Stimulated activated CD4-positive, alpha-beta T cell treated with anti-CD3 and anti-CD28 coated beads, Interleukin-15, amount 100 ng/mL, for 48 hours (primary cell): ENCODE measurements at places on chromosomes 12 and 14.

GRCh38 chr14:92951912-92952471, 29.0 kb downstream of the CHGA start:
- peak; percentile 71 for DNase-seq

DNA sequence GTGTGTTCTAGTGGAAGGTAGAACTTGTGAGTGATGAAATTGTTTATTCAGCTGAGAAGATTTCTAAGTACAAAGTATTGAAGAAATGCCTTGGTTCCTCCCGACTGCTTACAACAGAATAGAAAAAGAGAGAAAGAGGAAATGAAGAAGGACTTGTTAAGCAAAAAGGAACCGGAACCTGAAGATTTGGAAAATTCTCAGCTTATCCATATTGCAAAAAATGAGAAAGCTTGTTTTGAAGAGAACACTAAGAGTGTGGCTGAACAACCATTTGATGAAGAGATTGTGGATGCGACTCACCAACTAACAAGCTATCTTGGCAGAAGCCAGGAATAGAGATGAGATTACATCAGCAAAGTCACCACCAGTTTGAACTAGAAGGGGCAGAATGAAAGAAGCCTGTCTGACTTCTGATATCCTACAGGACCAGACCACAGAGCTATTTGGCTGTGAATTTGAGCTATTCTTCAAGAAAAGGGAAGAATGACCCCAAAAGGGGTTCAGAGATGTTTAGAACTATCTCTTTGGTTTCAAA, 15.1 kb downstream of the NDUFA9 start:
- DNase-seq, result no peak

- no peak for DNase-seq
Observed at GRCh38 chr12:23640754-23641153, 308.7 kb downstream of the SOX5 start.

DNA sequence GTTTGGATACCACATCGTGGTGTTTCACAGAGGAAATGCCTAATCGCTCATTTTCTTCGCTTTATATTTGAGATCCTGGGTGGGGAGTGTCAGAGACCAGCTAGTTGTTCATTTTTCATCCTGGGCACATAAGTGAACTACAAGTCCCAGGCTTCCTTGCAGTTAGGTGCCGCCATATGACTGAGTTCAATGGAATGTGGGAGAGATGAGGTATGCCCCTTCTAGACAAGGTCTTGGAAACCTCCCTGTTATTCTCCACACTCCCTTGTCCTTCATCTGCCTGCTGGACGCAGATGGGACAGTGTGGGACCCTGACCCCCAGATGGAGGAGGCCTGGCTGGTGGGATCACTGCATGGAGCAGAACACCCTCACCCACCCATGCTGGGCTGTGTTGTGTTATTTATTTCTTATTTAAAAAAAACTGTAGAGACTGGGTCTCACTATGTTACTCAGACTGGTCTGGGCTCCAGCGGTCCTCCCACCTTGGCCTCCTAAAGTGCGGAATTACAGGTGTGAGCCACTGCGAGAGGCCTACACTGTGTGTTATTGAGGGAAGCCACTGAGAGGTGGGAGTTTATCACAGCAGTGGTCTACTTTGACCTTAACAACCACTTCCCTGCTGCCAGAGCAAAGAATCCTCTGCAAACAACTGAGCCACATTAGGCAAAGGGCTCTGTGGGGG, 42.9 kb upstream of the VRK1 start:
- no peak for DNase-seq

GRCh38 chr12:75553398-75553797, 42.0 kb upstream of the KRR1 start:
- no peak for DNase-seq

DNA sequence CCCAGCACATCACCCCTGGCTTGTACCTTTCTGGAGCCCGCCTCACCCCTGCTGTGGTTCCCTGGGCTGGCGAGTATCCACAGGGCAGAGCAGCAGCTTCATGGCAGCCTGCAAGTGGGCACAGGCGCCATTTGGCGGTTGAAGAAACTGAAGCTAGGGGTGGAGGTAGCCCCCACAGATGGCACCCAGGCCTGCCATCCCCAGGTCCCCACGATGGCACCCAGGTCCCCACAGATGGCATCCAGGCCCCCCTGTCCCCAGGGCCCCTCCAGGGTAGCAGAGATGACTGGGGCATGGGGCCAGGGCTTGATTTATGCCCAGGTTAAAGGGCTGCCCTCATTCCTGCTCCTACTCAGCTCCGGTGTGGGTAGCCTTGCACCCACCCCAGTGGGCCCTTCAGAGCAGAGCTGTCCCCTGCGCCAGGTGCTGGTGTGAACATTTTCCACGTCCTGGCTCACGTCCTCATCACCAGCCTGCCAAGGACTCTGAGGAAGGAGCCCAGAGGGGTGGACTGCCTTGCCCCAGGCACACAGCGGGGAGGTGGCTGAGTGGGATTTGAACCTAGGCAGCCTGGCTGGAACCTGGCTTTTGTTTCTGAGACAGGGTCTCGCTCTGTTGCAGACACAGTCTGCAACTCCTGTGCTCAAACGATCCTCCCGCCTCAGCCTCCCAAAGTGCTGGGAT, 8.7 kb downstream of the MMP17 start:
- DNase-seq, result no peak

DNA sequence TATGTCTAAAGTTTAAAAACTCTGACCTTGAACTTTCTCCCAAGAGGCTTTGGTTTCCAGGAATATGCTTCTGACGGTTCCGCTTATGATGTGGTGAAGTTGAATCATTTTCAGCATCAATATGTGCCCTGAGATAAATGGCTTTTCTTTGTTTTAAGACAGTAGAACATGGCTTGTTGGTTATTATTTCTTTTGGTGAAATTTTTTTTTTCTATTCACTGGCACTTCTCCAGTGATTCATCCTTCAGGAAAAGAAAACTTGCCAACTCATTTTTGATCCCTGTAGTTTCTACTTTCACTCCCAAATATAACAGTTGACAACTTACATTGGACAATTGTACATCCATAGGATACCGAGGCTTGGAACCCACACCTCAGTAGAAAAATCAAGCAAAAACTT, 1301.2 kb upstream of the FLRT2 start:
- DNase-seq, result no peak

GRCh38 chr14:55837467-55837866, 257.5 kb downstream of the KTN1 start:
- no peak for DNase-seq

DNA sequence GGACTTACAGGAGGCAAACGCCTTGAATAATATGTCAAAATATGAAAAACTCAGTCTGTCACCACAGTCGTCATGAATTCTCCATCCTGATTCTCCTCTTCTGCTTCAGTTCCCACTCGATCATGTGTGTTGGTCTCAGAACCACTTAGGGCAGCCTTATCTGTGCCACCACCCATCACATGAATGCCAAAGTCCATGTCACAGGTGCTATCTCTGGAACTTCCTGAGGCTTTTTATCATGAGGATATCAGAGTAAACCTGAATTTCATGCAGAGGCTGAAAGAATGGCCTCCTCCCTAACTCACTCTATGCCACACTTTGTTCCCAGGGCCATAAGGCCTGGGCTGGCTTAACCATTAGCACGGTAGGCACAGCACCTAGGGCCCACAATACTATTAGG, 28.8 kb upstream of the MAP3K9 start:
- no peak for DNase-seq

- DNase-seq, result no peak
Observed at GRCh38 chr12:47988073-47989022, 15.9 kb downstream of the COL2A1 start.

- no peak for DNase-seq
Observed at GRCh38 chr12:103169-103981, 36.8 kb downstream of the IQSEC3 start.

DNA sequence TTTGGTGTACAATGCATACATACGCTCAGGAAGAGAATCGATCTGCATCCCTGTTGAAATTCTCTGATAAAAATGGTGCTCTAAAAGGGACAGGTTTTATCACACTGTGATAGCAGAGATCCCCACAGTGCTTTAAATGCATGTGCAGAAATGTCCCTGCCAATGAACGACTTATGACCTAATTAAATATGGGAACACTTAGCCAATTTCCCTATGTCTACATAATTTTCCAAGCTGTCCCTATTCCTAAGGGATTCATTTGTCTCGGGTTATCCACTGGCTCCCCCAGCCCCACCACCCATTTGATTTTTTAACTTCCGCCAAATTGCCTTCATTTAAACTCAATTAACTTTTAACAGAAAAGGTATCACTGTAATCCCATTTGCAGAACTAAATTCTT, 284.6 kb downstream of the TMEM132D start:
- DNase-seq, result no peak

GRCh38 chr14:56057071-56057741, 61.0 kb upstream of the PELI2 start:
- DNase-seq, result no peak
